Head of caudate nucleus (tissue), 42 donors: ENCODE measurements at places on chromosomes 7 and 10.

DNA sequence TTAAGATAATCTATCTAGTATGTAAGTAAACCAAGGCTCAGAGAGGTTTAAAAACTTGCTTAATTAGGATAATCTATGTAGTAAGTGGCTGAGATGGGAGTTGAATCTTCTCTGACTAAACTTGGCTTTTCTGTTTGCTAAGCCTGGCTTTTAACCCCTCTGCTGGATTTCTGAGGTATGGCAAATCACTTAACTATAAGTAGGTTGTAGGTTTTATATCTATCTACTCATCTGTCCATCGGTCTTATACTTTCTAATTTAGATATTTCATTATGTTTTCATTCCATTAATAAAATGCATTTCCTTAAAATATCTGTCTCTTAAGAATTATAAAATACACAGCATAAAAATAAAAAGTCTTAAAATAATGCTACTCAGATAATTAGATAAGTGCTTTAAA lies 59.4 kb downstream of the ST7 start:
- DNase-seq = no peak

GRCh38 chr10:71621231-71622153 lies 98.1 kb downstream of the C10orf105 start:
- peak; percentile 56 for DNase-seq

GRCh38 chr10:71390461-71390835 lies 6.3 kb upstream of the CDH23 start:
- DNase-seq = peak; percentile 85

- DNase-seq = no peak
These were observed 158.9 kb upstream of the FOXK1 start for GRCh38 chr7:4523219-4523618.

- DNase-seq = no peak
These were observed 30.3 kb upstream of the TRIM24 start for GRCh38 chr7:138429577-138430250.

DNA sequence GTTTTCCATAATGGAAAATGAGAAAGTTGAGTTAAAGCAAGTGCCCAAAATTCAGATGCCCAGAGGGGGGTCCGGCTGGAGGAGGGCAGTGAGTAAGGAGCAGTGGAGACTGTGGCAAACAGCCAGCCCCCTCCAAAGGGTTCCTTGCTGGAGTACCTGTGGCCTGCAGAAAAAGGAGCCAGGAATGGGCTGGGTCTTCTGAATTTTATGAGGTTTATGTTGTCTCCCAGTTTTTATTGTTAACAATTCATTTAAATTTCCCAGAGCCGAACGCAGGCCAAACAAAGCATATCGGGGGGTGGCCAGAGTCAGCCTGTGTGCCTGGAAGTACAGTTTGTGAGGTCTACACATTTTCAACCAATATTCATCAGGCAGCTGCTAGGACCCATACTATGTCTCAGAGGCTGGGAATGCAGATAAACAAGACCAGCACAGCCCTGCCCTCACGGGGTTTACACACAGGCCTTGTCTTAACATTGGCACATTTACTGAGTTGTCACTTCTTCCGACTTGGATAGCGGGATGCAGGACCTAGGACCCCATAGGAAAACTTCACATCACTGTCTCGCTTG lies 12.9 kb upstream of the CSGALNACT2 start:
- DNase-seq = no peak

DNA sequence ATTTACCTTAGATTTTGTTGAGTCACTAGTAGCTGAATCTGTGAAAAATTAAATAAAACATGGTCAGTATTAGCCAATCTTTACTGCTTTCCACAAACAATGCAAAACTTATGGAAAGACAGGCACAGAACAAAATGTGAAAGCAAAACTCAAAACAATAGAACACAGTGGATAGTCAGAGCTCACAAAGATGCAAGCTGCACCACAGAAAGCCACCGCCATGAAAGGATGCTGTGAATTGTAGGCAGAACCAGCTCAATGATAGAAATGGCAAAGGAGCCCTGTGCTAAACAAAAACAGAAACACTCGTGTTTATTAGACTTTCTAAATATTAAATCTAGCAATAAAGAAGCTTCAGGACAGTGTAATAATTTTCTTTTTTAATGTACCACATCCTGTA lies 134.4 kb downstream of the ARHGAP21 start:
- DNase-seq = no peak

GRCh38 chr10:124594240-124594639 lies 132.6 kb downstream of the LHPP start:
- DNase-seq = no peak

GRCh38 chr10:4214908-4215307 lies 429.9 kb upstream of the KLF6 start:
- no peak for DNase-seq

DNA sequence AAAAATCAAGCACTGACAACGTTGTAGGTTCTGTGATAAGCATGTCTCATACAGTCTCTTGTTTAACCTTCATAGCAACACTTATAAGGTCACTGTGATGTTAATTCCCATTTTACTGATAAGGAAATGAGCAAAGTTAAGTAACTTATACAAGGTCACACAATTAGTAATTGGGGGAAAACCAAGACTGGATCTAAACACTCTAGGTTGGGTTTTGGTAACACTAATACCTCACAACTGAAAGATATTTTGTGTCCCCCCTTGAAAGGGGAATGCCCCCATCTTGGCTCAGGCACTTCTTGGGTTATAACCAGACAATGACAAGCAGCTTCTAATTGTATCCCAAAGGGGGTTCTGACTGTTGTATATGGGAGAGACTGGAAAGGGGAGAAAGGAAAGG lies 36.0 kb upstream of the ABCB4 start:
- no peak for DNase-seq

GRCh38 chr10:47443145-47443544 lies 40.8 kb downstream of the ANXA8 start:
- no peak for DNase-seq

DNA sequence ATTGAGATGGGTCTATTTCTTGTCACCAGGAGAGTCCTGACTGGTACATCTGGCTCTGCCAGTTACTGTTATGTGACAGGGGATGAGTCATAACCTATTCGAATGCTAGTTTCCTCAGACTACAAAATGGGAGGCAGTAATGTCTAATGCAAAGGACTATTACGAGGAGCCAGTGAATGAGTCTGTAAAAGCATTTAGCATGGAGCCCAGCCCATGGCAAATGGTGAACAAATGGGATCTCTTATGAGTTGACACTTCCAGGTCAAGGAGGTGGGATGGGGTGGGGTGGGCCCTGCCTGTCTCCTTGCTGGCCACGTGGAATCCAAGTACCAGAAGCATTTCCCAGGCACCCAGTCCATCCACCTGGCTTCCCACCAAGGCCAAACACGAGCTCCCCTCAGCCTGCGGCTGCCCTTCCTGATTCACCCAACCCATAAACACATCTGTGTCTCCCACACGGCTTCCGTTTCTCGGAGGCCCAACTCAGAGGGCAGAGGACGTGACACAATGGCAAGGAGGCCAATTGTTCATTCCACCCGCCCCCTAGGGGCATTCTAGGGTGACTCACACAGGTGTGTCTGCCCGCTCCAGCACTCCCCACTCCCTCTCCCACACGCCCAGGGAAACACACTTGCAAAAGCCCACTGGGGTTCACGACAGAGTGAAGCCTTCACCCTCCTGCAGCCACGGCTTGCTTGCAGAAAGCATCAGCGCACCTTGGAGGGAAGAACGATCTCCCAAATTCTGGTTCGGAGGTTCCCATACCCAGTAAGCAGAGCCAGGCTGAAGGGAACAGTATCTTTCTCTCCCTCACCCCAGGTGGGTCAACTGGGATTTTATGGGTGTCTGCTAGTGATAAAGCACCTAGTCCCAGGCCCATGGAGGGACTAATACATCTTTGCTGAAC lies 109.8 kb downstream of the SH3PXD2A start:
- no peak for DNase-seq

GRCh38 chr10:102312683-102313082 lies 67.4 kb downstream of the GBF1 start:
- DNase-seq = no peak

DNA sequence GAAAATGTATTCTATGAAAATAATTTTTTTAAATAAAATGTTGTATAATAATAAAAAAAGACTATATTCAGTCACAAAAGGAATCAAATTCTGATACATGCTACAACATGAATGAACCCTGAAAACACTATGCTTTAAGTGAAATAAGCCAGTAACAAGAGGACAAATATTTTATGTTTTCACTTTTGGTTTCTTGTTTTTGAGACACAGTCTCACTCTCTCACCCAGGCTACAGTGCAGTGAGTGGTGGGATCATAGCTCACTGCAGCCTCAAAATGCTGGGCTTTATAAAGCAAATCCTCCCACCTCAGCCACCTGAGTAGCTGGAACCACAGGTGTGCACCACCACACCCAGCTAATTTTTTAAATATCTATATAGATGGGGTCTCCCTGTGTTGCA lies 64.2 kb downstream of the CNOT4 start:
- no peak for DNase-seq

- no peak for DNase-seq
These were observed at the start of gene COBL for GRCh38 chr7:51316666-51317581. COBL (minus strand) TSS chr7:51316809; CDS start chr7:51316633, 176 bp downstream.

GRCh38 chr10:117167789-117168674 lies 29.3 kb upstream of the KCNK18 start:
- peak; percentile 86 for DNase-seq

- DNase-seq = no peak
These were observed 229.2 kb downstream of the CELF2 start for GRCh38 chr10:11246752-11247467.

DNA sequence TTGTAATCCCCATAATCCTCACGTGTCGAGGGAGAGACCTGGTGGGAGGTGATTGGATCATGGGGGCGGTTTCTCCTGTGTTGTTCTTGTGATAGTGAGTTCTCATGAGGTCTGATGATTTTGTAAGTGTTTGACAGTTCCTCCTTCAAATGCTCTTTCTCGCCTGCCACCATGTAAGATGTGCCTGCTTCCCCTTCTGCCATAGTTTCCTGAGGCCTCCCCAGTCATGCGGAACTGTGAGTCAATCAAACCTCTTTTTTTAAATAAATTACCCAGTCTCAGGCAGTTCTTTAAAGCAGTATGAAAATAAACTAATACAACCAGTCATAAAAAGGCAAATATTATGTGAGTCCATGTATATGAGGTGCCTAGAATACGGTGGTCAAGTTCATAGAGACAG lies 87.5 kb downstream of the FRMD4A start:
- no peak for DNase-seq

GRCh38 chr7:155665079-155665956 lies 20.9 kb downstream of the RBM33 start:
- DNase-seq = no peak

DNA sequence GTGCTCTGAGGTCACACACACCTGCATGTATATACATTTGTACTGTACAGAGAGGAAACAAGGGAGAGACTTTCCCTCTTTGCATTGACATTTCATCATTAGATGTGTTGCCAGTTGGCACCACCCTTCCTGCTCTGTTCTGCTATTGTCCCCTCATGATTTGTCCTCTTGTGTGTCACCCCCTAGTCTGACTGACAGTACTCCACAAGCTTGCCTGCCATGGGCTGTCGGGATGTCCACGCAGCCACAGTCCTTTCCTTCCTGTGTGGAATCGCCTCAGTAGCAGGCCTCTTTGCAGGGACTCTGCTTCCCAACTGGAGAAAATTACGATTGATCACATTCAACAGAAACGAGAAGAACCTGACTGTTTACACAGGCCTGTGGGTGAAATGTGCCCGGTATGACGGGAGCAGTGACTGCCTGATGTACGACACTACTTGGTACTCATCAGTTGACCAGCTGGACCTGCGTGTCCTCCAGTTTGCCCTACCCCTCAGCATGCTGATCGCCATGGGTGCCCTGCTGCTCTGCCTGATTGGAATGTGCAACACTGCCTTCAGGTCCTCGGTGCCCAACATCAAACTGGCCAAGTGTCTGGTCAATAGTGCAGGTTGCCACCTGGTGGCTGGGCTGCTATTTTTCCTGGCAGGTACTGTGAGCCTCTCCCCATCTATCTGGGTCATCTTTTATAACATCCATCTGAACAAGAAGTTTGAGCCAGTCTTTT lies 9.4 kb downstream of the CLDN12 start:
- no peak for DNase-seq

GRCh38 chr7:107846324-107846723 lies 43.3 kb upstream of the SLC26A3 start:
- DNase-seq = no peak

DNA sequence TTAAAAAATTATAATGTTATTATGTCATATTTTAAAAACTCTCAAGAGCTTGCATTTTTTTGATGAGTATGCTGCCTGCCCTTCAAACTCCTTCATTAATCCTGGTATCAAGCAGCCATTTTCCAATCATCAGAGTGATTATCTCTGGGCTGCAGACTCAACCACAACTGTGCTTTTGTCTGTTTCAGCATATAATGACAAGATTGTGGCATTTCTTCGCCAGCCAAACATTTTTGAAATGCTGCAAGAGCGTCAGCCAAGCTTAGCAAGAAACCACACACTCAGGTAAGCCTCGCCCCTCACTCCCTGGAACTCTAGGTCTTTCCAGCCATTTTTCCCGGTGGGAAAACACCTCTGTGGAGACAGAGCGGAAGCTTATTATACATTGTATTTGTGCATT lies 90.0 kb upstream of the STK17A start:
- DNase-seq = no peak

DNA sequence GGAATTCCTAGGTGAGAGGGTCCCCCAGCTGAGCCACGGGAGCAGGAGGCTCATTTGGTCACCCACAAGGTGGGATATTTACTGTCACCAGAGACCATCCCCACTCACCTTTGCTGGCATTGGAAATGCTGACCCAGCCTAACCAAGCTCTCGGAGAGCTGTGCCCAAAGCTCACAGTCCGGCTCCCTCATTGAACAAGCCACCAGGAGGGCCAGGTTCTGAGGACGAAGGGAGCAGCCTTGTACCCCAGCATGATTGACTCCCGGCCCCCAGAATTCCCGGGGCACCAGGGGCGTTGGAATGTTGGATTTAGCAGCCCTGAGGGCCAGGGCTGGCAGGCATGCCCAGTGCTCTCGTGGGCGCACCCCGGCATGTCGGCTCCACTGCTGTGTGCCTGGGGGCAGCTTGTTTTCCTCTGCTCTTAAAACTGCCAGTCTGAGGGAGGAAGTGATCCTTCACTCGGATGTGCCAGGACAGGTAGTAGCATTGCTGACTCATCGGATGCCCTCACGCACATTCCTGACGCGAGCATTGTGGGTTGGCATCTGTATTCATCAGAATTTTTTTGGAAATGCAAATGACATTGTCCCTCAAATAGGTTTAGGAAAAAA lies 23.3 kb downstream of the CLIP2 start:
- peak; percentile 63 for DNase-seq

GRCh38 chr7:109836016-109836415 lies 1254.9 kb upstream of the LRRN3 start:
- no peak for DNase-seq

GRCh38 chr7:134640842-134641715 lies 5.6 kb upstream of the BPGM start:
- no peak for DNase-seq

DNA sequence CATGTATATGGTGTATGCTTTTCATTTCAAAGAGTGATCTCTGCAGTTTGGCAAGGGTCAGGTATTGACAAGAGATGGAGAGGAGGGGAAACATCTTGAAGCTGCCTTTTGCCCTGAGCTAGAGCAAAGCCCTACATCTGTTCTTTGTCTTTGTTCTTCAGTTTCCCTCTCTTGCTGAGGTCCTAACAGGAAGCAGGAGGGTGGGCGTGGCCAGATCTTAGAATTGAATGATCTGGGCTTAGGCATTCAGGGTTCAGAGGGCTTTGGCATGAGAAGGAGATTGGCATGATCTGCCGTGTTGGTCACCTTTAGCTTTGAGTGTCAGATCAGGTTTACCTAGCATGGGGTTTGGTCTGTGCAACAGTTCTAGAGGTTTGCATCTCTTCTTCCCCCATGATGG lies 41.3 kb downstream of the LRMDA start:
- no peak for DNase-seq
